ENCODE measurements at places on chromosomes 13 and 19.

GRCh38 chr19:6232601-6233055 is 47.1 kb downstream of the MLLT1 start:
- DNase-seq = no peak

DNA sequence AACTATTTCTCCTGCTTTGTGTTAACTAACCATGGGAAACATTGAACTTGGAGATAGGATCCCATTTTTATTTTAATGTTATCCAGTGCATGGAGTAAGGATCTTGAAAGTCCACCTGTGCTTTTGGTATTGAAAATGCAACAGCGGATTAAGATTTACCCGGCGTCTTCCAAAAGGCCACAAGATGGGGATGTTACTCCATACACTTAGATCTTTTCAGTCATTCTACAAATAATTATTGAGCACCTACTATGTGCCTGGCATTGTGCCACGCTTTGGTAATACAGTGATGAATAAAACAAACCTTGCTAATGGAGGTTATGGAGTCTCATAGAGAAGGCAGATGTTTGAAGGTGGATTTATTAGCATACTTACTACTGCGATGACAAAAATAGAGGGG is 56.9 kb downstream of the RFC3 start:
- no peak for DNase-seq

DNA sequence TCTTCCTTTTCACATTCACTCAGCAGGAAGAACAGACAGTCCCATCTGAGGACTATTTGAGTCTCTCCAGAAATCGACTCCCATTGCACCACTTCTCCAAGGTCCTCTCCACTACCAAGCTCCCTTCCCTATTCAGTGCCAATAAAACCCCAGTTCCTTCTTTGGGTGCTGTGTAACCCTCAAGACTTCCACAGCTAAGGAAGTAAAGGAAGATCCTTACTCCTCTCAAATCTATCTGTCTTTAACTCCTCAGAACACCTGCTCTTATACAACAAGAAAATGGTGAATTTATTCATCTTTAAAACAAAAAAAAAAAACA is 29.2 kb upstream of the TM9SF2 start:
- no peak for DNase-seq

DNA sequence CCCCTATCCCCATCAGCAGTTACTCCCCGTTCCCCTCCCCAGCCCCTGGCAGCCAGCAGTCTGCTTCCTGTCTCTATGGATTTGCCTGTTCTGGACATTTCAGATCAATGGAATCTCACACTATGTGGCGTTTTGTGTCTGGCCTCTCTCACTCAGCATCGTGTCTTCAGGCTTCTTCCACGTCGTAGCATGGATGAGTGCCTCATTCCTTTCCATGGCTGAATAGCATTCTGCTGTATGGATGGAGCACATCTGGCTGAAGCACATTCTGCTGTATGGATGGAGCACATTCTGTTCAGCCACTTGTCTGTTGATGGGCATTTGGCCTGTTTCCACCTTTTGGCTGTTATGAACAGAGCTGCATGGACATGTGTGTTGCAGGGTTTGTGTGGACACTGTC is 29.5 kb downstream of the CRTC1 start:
- no peak for DNase-seq

DNA sequence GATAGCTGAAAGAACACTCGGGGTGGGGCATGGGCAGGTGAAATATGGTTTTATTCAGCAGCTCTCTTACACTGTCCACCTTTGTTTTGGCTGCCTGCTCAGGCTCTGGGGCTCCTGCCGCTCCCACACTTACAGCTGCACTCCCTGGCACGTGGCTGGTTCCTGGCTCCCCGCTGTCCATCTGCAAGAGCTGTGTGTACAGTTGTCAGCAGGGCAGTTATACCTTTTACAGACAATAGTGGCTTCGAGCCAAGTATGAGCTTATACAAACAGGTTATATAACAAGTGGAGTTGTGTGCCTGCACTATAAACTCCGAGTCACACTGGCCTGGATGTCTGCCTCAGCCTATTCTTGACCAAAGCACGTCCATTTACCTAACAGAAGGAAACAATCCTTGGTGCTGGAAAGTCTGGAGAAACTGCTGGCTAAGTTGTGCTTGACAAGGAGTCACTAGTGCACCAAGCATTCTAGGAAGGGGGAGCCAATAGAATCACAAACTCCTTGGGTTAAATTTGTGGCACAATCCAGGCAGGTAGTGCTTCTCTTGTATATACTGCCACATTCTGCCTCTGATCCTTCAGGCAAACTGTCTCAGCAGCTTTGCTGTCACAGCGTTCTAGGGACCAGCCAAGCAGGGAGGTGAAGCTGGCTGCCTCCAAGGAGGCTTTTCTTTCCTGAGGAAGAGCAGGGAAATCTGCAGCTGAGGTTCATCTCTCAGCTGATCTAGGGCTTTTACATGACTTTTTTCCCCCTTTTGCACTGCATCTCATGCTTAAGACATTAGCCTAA is 68.2 kb downstream of the NHLRC3 start:
- DNase-seq = peak; percentile 20

GRCh38 chr13:62710787-62711186 is 1295.1 kb upstream of the PCDH20 start:
- no peak for DNase-seq

DNA sequence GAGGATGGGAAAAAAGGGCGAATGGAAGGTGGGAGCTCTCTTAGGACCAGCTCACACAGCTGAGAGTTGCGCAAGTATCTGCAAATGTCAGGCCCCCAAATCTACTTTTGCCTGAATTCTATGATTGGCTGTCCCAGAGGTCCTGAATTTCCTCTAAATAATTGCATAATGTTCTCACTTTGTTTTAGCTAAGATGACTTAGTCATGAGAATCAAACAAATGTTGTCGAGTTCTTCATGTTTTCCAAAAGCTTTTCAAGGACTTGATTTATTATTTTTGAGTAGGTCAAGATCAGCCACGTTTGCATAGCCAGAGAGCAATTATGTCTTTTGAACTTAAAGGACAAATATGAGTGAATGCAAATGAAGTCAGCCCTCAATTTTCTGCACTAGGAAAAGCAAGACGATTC is 246.6 kb upstream of the MAB21L1 start:
- DNase-seq = no peak

DNA sequence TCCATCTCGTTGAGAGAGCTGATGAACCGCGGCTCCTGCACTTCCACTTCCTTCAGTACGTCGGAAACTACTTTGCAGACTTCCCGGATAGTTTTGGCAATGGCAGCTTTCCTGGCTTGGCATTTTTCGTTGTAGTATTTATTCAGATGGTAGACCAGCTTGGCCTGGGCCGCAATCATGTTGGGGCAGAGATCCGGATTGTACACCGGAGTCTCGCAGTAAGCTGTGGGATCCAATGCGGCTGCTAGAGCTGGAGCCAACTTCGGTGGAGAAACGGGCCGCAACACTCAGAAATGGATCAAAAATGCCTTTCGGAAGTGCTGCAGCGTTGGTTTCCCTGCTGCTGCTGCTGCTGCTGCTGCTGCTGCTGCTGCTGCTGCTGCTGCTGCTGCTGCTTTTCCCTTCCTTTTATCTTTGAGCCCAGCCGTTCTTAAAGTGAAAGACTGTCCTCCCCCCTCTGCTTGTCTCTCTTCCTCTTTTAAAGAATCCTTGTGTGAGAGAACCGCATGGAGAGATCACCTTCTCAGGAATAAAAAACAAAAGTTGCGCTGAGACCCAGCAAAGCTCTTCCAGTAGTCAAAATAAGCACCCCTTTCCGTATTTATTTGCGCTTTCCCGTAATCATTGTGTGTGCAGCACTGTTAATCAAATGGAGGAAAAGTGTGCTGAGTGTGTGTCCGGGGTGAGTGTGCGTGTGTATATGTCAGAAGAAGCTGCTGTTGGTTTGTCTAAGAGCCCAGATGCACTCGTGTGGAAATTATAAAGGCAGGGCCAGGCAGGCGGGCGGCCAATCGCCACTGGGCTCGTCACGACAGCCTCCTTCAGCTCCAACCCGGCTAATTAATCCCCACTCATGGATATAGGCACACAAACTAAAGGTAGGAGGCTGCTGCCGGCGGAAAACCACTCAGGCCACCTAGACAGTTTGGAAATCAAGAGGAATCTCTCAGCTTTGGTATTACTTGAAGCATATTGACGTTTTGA is at the start of gene MAB21L1:
Gene MAB21L1 (minus strand): TSS at position 730 of the 984 bp plus-strand sequence. CDS start 551 bp downstream, at position 179.
- peak; percentile 29 for DNase-seq

DNA sequence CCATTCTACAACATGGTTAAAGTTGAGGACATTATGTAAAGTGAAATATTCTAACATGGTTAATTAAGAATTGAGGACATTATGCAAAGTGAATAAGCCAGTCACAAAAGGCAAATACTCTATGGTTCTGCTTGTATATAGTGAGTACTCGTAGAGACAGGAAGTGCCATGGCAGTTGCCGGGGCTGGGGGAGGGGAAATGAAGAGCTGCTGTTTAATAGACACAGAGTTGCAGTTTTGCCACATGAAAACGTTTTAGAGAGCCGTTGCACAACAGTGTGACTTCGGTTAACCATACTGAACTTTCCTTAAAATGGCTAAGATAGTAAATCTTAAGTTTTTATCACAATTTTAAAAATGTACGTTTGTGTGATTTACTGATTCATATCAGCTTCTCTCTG is 176.9 kb downstream of the SHISA2 start:
- DNase-seq = no peak

GRCh38 chr13:46361276-46361934 is 25.6 kb downstream of the RUBCNL start:
- no peak for DNase-seq

DNA sequence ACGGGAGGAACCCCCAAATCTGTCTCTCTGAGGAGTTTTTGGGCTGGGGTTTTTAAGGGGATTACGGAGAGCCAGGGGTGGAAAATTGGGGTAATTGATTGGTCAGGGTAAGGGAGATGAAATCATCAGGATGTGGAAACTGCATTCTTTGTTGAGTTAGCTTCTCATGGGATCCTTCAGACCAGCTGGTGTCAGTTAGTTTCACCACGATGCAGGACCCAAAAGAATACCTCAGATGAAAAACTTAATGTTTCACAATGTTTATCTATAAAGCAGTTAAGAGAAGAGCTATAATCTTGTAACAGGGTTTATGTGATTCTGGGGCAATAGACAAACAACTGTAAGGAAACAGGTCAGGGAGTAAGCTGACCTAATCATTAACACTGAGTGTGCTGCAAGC is 230.8 kb downstream of the POU4F1 start:
- DNase-seq = no peak
